ENCODE measurements at places on chromosomes 2 and 18.

GRCh38 chr2:143551971-143552650, 422.9 kb downstream of the ARHGAP15 start:
- no peak for DNase-seq

GRCh38 chr2:142920571-142920970, 43.1 kb downstream of the KYNU start:
- no peak for DNase-seq

DNA sequence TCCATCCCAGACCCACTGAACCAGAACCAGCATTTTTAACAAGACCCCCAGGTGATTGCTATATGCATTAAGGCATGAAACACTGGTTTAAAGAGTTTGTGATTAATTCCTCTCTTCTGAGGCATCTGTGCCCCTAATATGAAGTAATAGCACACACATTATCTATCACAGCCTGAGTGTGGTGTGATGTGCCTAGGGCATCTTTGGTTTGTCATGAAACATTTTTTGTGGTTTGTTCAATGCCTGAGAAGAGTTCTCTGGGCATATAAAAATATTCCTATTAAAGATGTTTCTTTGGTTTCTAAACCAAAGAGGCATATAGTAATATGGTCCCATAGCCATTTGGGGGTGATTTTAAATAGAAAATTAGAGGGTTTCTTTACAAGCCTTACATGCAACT, 221.7 kb upstream of the SPOPL start:
- DNase-seq = no peak

- no peak for DNase-seq
Measured at GRCh38 chr2:72716601-72717000, 109.2 kb downstream of the EXOC6B start.

GRCh38 chr2:234771980-234772732, 179.7 kb upstream of the SH3BP4 start:
- DNase-seq = no peak

DNA sequence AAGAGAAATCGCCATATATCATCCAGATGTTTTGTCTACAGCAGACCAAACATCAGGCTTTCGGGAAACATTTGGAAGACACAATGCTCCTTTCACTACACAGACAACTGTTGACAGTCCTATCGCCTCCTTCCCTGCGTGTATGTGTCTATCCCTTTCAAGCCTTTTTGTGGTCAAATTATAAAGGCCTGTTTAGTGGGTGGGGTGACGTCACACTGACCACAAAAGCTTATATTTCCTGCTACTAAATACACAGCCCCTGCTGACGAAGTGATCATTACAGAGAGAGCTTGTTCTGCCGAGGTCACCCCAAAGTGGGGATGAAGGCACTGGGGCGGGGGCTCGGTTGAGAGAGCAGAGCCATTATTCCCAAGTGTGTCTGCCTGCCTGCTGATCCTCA, 302.7 kb upstream of the TNP1 start:
- no peak for DNase-seq
